ENCODE measurements at places on chromosomes 11 and 22.
A peak's percentile ranks its signal among the peaks of the same experiment; 100 is the strongest.

DNA sequence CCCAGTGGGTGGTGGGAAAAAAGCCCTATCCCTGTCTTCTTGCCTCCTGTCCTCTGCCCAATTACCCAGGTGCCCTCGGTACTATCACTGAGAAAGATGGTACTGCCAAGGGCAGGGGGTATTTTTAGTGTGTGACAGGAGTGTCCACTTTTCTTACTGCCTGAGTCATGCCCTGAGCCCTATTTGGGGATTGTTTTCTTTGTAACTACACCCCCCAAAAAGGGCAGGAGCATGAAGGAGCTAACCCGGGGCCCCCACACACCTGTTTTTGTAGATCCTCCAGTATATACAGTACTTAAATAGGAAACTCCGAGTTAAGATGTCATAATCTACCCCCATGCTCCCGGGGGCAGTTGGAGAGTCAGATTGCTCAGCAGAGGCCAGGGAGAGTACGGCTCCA, 3.8 kb downstream of the SMTNL1 start:
- no peak for DNase-seq

- DNase-seq: peak; percentile 30
Observed at GRCh38 chr11:116808262-116809175, 14.6 kb downstream of the APOA4 start.

DNA sequence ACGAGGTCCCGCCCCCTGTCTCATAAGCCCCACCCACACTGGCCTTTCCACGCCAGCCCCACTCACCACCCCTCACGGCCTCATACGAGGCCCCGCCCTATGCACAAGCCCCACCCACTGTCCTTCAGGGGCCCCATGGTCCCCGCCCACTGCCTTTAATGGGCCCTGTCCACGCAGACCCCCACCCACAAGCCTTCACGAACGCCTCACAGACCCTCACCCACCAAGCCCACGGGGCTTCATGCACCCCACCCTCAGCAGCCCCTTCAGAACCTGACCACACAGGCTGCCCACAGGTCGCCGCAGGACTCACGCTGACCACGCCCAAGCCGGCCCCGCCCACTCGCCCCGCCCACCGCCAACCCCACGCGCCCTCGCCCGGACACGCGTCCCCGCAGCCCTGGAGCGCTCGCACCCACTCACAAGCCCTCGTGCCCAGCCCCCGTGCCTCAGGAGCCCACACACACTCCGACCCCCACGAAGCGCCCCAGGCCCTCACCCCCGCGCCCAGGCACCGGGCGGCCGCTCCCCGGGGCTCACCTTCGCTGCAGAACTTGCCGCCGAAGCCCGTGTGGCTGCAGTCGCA, 10.5 kb downstream of the NRXN2 start:
- no peak for DNase-seq

DNA sequence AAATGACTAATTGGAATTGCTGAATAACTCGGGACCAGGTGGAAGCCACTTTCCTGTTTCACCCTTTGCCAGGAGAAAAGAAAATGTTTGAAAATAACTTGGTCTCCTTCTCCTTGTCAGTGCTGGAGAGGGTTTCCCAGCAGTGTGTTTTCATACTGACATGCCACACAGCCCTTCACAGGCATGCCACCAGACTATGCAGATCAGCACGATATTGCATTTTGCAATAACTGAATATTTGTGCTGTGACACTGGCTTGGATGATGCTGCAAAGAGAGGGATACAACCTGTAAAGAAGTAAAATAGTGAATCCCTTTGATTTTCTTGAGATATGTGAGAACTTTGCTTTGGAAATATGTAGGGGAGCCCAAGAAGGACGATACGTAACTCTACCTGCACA, 200.0 kb upstream of the NAV2 start:
- no peak for DNase-seq

GRCh38 chr11:107851704-107852310, 6.8 kb downstream of the SLC35F2 start:
- no peak for DNase-seq

- peak; percentile 37 for DNase-seq
Observed at GRCh38 chr22:37519268-37520195, at the start of gene CARD10. TSS of gene CARD10 (minus strand) at chr22:37519415. CDS start at chr22:37519200, 215 bp downstream.

- DNase-seq: peak; percentile 18
Observed at GRCh38 chr11:18567081-18567480, 21.5 kb downstream of the UEVLD start.

DNA sequence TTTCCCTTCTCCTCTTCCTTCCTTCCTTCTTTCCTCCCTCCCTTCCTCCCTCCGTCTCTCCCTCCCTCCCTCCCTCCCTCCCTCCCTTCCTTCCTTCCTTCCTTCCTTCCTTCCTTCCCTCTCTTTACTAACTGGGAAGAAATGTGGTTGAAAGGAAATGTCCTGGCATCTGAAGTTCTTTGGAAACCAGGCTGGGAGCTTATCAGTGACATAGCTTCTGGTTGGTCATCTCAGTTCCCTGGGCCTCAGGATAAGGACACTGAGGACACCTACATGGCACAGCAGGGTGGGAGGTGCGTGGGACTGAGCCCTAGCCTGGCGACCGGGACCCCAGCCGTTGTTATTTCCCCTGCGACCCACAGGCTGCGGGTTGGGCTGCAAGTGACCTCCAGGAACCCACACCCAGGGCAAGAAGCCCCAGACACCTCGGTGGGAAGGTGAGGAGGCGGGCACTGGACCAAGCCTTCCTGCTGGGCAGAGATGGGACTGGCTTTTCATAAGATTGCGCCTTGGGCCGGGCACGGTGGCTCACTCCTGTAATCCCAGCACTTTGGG, 1486.5 kb downstream of the TBC1D22A start:
- no peak for DNase-seq

DNA sequence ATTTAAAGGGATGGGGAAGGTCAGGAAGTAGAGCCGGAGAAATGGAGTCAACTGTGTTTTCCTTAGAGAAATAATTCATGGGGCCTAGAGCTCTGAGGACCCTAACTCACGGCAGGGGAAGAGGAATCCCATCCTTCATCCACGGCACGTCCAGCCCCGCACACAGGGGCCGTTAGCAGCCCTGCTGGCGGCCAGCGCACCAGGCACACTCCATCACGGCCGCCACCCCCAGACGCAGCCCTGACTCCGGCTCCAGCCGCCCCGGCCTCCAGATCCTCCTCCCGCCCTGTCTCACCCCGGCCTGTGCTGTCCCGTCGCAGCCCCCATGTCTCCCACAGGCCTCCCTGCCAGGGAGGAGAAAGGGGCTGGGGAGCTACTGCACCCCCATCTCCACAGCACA, 11.2 kb downstream of the MRPL23 start:
- DNase-seq: no peak

DNA sequence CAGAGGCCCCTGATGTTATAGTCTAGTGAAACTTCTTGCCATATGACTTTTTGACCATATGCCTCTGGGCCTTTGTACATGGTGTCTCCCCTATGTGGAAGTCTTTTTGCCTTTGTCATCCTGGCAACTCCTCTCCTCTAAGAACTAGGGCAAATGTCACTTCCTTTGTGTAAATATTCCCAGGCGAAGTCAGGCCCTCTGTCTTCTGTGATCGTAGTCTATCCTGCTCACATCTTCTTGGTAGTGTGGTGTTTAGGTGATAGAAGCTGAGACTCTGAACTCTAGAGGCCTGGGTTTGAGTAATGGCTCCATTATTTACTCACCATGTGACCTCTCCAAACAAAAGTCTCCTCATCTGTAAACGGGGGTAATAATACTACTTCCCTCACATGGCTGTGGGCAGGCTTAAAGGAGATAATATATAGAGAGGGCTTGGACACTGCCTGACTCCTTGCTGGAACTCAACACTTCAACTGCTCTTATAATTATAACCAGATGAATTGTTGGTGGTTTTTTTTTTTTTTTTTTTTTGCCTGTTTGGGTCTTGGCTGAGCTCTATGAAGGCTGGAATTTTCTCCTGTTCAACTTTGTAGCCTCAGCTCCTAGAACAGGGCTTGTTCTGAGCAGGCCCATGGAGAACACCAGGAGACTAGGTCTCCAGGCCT, 43.8 kb downstream of the INSC start:
- peak; percentile 95 for DNase-seq

DNA sequence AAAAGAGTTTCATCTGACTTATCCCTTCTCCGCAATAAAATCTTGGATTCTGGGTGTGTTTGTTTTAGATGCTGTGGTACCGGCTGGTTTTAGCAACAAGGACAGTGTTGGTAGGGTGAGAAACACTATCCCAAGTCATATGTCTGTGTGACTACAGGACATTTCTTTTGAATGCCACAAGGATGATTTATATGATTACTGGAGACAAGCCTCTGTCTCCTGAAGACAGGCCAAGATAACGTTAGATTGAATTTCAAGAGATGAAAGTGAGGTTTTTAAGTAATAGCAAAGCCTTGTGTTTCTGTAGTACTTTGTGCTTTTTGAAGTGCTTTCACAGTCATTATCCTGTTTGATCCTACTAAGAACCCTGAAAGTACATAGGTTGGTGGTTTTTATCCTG, 101.6 kb downstream of the COMMD9 start:
- no peak for DNase-seq

DNA sequence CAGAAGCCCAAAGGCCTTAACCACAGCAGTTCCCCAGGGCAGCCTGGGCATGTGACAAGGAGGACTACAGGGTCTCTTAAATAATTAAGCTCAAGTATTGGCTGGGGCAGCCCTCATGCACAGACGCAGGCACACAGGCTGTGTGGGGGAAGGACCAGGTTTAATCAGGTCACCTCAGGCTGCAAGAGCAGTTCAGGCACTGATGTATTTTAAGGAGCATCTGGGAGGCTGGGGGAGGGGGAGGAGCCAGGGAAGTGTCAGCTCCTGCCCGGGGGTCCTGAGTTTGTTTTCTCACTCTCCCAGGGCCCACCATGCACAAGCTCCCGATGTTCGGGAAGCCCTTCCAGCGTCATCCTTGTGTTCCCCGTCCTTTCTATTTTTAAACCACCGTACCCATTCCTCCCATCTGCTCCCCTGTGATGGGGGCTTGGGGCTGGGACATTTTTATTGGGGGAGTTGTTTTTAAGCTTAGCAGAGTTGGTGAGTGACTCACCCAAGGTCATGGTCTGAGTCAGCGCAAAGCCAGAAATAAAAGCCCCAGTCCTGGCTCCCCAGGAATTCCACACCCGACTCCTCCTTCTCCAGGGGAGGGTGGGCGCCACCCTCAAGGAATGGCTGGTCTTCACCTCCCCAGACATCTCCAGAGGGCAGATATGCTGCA, 2.4 kb downstream of the CSDC2 start:
- peak; percentile 95 for DNase-seq

DNA sequence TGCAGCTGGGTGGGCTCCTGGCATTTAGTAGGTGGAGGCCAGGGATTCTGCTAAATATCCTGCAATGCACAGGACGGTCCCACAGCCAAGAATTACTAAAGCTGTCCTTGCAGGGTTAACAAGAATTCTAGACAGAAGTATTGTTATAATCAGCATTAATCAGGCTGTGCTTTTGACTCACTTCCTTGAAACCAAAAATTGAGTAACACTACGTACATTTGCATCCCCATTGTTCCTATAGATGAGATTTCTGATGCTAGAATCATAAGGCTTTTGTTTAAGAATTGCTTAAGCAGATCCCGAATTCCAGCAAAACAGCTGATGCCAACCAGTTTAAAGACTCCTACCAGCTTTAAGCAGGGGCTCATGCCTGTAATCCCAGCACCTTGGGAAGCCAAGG, 11.4 kb downstream of the SLC6A5 start:
- no peak for DNase-seq

DNA sequence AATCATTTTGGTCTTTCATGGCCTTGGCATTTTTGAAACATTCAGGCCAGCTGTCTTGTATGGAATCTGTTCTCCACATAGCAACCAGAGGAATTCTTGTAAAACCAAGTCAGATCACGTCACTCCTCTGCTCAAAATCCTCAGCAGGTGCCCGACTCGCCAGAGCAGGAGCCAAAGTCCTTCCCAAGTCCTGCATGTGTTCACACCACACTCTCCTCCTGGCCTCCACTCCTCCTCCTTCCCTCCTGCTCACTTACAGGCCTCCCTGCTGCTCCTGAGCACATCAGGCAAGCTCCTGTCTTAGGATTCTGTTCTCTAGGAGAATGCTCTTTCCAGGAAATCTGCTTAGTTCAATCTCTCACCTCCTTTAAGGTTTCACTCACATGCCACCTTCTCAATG, 6.9 kb upstream of the PSMC3 start:
- peak; percentile 69 for DNase-seq
